ENCODE measurements at places on chromosomes 6 and 20. TPM values are rescaled to one million over a fixed set of nuclear protein-coding genes. Genes with fewer than 3 reads are reported as not detected.

The SLC17A9 gene
- 8.3 TPM for total RNA-seq

DNA sequence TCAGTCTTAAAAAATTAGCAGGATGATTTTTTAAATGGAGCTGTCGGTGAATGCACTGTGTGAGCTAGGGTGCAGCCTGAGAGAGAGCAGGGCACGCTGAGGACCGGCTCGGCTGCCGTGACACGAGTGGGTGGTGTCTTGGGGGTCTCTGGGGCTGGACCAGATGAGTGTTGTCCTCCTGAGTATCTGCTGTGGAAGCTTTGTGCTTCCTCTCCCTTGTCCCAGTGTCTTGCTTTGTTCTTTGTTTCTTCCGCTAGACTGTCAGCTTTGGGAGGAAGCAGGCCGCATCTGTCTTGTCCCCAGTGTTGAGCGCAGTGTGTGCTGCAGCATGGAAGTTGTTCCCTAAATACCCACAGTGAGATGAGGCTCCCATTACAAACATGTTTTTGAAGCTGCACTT lies 89.4 kb downstream of the RTN4IP1 start:
- H3K4me3 ChIP-seq = no peak overlapping the region
- peaks cover 6% of the 10 kb centered on the region for H3K4me1 ChIP-seq
- H3K36me3 ChIP-seq = peaks cover 2% of the 10 kb centered on the region
- peaks cover 7% of the 10 kb centered on the region for H3K27me3 ChIP-seq

GRCh38 chr20:44089987-44090674 lies 96.9 kb downstream of the JPH2 start:
- H3K27me3 ChIP-seq = peaks cover 3% of the 10 kb centered on the region
- H3K36me3 ChIP-seq = no peaks in the 10 kb centered on the region

- H3K27ac ChIP-seq = no peak overlapping the region
- H3K36me3 ChIP-seq = no peaks in the 10 kb centered on the region
- no peak overlapping the region for H3K4me3 ChIP-seq
- H3K27me3 ChIP-seq = peaks cover 6% of the 10 kb centered on the region
- no peak for DNase-seq
- H3K4me1 ChIP-seq = no peaks in the 10 kb centered on the region
These were observed 34.9 kb upstream of the THBS2 start for GRCh38 chr6:169288591-169288990.

DNA sequence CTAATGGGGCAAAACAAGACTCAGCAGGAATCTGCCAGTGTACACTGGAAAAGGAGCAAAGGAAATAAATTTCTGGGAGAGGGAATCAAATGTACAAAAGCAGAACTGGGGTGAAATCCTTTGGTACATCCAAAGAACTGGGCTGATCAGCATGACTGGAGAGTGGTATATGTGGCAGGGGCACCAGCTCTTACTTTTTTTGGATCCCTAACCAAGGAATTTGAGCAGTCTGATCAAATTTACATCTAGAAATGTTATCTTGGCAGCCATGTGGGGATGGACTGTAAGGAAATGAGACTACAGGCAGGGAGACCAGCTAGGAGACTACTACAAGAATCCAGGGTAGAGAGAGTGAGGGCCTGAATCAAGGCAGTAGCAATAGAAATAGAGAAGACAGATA lies 1.2 kb upstream of the ZSCAN31 start:
- no peaks in the 10 kb centered on the region for H3K27me3 ChIP-seq
- H3K4me3 ChIP-seq = no peak overlapping the region
- H3K27ac ChIP-seq = no peak overlapping the region
- H3K36me3 ChIP-seq = peaks cover 4% of the 10 kb centered on the region
- H3K4me1 ChIP-seq = peaks cover 7% of the 10 kb centered on the region
- no peak for DNase-seq

- no peaks in the 10 kb centered on the region for H3K36me3 ChIP-seq
- peaks cover 24% of the 10 kb centered on the region for H3K4me1 ChIP-seq
- no peaks in the 10 kb centered on the region for H3K27me3 ChIP-seq
- no peak overlapping the region for H3K4me3 ChIP-seq
- H3K27ac ChIP-seq = no peak overlapping the region
These were observed 6.3 kb upstream of the HINT3 start for GRCh38 chr6:125950293-125950692.

DNA sequence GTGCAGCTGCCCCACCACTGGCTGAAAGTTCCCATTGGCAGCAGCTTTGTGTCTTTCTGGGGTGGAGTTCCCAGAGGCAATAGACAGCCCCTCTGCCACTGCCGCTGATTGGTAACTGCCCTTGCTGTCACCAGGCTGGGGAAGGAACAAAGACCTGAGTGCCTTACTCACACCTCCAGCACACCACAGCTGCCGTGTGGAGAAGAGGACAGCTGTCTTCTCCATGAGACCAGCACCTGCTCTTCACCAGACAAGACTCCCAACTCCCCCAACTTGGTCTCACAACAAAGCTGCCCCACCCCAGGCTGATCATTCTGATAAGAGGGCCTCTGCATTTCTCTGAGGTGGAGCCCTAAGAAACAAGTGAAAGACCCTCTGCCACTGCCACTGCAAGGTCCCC lies 39.7 kb upstream of the PTCHD4 start:
- DNase-seq = no peak
- peaks cover 4% of the 10 kb centered on the region for H3K36me3 ChIP-seq
- no peak overlapping the region for H3K4me3 ChIP-seq
- no peaks in the 10 kb centered on the region for H3K4me1 ChIP-seq
- no peaks in the 10 kb centered on the region for H3K27me3 ChIP-seq

DNA sequence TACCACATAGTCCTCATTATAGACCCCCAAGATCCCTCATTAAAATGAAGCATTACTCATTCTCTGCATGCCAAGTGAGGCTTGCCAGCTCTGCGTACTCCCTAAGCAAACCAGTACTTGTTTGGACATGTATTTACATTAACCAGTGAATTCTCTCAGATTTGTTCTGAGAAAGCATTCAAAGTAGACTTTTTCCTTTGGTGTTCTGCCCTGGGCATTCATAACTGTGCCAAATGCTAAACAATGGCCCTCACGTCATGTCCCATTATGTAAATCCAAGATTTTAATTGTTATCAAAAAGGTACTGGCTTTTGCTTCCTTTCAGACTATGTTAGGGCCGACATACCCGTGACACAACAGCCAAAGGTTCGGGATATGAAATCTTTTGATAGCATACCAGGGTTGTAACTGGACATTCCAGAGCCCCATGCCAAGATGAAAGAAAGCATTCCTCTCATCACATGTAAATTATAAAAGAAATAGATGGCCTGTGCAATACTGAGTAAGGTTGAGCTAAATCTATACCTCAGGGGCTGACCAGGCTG lies 164.2 kb downstream of the ADAT2 start:
- no peak overlapping the region for H3K4me3 ChIP-seq
- peaks cover 9% of the 10 kb centered on the region for H3K36me3 ChIP-seq
- no peaks in the 10 kb centered on the region for H3K4me1 ChIP-seq
- H3K27ac ChIP-seq = no peak overlapping the region
- no peaks in the 10 kb centered on the region for H3K27me3 ChIP-seq

DNA sequence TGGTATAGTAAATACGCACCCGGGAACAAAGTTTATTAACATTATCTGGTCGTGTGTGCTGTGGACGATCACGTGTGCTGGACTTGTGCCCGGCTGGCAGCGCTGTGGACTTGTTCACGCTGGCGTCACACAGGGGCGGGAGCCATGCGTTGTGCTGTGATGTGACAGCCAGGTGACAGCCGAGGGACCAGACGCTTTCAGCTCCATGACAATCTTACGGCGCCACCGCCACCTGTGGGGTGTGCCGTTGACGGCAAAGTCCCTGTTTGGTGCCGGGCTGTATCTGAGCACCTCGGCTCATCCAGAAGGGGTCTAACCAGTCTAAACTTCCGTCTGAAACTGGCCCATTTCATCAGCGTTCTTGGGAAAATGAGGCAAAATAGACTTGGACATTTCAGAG lies 25.2 kb downstream of the DLL1 start:
- no peak for DNase-seq
- H3K36me3 ChIP-seq = no peaks in the 10 kb centered on the region
- H3K27ac ChIP-seq = peak overlapping the region; percentile 96
- H3K4me1 ChIP-seq = peaks cover 53% of the 10 kb centered on the region
- H3K4me3 ChIP-seq = peak overlapping the region; percentile 37
- peaks cover 3% of the 10 kb centered on the region for H3K27me3 ChIP-seq

- no peak overlapping the region for H3K27ac ChIP-seq
- no peaks in the 10 kb centered on the region for H3K27me3 ChIP-seq
- no peaks in the 10 kb centered on the region for H3K36me3 ChIP-seq
- no peak overlapping the region for H3K4me3 ChIP-seq
These were observed 174.0 kb downstream of the SYNE1 start for GRCh38 chr6:152463164-152463563.

The ZSWIM3 gene
- 7.9 TPM for total RNA-seq

The CEP162 gene
- 23.2 TPM for total RNA-seq

The GGTLC1 gene
- total RNA-seq = not detected

The CEP250 gene
- total RNA-seq = 73.2 TPM

DNA sequence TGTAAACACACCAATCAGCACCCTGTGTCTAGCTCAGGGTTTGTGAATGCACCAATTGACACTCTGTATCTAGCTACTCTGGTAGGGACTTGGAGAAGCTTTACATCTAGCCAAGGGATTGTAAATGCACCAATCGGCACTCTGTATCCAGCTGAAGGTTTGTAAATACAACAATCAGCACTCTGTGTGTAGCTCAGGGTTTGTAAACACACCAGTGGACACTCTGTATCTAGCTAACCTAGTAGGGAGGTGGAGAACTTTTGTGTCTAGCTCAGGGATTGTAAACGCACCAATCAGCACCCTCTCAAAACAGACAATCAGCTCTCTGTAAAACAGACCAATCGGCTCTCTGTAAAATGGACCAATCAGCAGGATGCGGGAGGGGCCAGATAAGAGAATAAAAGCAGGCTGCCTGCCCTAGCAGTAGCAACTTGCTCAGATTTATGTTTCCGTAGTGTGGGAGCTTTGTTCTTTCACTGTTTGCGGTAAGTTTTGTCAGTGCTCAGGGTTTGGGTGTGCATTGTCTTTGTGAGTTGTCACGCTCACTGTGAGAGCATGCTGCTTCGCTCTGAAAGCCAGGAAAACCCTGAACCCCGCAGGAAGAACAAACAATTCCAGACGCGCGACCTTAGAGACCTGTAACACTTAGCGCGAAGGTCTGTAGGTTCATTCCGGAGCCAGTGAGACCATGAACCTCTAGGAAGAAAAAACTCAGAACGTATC lies 37.0 kb downstream of the RIOK1 start:
- H3K4me1 ChIP-seq = peaks cover 2% of the 10 kb centered on the region
- peak overlapping the region; percentile 56 for H3K27ac ChIP-seq
- no peak overlapping the region for H3K4me3 ChIP-seq

DNA sequence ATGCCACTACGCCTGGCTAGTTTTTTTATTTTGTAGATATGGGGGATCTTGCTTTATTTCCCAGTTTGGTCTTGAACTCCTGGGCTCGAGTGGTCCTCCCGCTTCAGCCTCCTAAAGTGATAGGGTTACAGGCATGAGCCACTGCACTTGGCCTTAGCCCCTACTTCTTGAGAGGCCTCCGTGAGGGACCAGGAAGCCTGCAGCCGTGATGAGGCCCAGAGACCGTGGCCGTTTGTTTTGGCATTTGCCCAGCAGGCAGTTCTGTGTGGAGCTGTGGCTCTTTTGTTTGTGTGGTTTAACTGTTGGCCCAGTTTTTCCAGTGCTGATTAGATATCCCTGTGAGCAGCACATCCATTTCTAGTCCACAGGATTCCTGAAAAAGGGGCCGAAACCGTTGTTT lies 39.8 kb downstream of the SRSF3 start:
- H3K27me3 ChIP-seq = peaks cover 3% of the 10 kb centered on the region
- no peak for DNase-seq
- H3K27ac ChIP-seq = no peak overlapping the region
- peaks cover 5% of the 10 kb centered on the region for H3K4me1 ChIP-seq
- H3K4me3 ChIP-seq = no peak overlapping the region

DNA sequence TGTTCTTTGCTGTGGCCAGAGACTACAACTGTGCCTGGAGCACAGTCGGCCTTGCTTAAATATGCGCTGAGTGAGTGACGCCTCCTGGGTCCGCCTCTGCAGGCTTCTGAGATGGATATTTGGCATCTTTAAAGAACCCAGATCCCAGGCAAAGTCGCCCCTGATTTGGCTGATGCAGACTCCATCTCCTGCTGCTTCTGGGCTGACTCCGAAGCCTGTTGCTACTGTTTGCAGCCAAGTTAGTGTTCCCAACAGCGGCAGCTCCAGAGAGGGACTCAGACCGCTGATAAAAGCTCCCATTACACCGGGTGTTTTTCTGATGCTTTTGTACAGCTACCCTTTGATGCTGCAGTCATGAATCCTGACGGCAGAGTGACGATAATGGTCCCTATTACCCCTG lies 83.0 kb upstream of the SULF2 start:
- no peaks in the 10 kb centered on the region for H3K36me3 ChIP-seq
- no peak overlapping the region for H3K4me3 ChIP-seq
- no peak for DNase-seq
- H3K27me3 ChIP-seq = peaks cover 9% of the 10 kb centered on the region
- peaks cover 7% of the 10 kb centered on the region for H3K4me1 ChIP-seq

DNA sequence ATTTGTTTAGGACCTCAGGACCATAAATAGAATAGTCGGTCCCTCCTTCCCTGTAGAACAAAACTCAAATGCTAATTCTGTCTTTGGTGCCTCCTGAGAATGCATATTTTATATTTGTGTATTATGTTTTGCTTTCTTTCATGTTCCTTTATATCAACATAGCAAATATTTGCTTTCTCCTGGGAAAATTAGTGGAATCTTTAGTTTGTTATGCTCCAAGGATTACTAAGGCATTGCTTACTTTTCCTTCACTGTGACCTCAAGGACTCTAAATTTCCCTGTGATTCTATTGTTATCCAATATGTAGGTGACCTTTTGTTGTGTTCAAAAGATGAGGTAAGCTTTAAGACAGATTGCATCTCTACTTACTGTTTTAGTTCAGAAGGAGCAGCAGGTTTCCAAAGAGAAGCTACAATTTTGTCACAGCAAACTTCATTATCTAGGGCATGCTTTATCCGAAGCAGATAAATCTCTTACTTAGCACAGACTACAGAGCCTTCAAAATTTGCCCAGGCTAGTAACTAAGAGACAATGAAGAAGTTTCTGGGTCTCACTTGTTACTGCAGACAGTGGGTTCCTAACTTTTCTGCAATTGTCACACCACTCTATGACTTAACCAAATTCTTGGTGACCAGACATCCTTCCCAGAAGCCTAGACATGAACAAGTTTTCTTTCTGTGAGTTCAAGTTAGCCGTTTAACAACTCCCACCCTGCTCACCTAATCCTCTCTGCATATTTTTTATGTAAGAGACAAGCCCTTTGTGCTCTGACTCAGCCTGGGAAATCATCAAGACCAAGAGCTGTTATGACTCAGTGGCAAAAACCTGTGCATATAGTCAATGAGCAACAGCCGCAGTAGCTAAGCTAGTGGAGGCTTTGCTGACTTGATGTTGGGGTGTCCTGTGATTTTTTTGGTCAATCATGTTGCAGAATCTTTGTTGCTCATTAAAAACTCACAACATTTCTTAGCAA lies 378.8 kb downstream of the QKI start:
- H3K4me1 ChIP-seq = no peaks in the 10 kb centered on the region
- no peak overlapping the region for H3K27ac ChIP-seq
- no peak for DNase-seq
- H3K4me3 ChIP-seq = no peak overlapping the region

The CRYBG1 gene
- total RNA-seq = 3.0 TPM

The VGLL2 gene
- not detected for total RNA-seq
